NCI-H82 (cell line): ENCODE measurements at places on chromosomes 12 and 14.

GRCh38 chr12:3438401-3438800, 52.6 kb upstream of the PRMT8 start:
- DNase-seq: no peak

DNA sequence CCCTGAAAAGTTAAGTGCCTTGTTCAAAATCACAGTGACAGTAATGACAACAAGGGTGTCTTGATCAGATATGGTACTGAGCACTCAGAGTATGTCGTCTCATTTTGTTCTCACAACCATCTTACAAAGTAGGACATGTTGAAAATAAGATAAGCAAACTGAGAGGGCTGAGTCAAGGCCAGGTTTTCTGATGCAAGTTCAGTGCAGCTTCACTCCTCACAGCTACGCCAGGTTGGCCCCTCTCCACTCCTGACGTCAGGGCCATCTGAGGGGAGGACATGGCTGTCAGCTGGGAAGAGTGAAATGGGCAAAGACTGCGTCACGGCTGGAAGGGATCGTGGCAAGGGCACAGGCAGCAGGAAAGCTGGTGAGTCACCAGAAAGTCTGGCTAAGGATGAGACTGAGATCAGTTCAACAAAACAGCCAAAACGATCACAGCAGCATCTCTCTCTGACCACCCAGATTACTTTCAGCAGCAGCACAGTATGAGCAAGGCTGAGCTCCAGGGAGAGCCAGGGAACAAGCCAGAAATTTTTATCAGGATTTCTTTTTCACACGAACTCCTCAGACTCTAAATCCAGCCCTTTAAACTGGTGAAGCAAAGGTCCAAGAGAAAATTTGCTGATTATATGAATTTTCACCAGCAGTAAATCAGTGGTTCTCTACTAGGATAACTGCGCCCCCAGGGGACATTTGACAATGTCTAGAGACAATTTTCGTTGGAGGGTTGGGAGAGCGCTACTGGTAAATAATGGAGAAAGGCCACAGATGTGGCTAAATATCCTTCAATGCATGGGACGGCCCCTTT, 297.9 kb upstream of the AMIGO2 start:
- DNase-seq: no peak

DNA sequence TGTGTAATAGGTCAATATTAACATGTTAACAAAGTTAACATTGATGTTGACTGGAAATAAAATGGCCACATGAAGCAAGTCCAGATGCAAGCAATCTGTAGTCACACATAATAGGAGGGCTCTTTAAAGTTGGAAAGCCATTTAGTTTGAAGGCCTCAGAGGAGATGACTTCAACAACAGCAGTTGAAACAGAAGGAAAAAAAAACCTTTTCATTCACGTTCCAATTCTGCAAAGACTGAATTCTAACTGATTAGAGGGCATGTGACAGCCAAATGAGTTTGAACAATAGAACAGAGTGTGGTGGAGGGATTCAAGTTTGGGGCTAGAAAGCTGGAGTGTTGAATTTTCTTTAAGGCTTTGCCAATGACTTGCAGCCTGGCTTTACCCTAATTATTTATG, 41.5 kb upstream of the DAAM1 start:
- DNase-seq: no peak

GRCh38 chr12:46260124-46260912, 8.5 kb downstream of the SLC38A1 start:
- DNase-seq: no peak

- peak; percentile 91 for DNase-seq
These were observed 32.4 kb downstream of the TTC8 start for GRCh38 chr14:88856786-88857366.

DNA sequence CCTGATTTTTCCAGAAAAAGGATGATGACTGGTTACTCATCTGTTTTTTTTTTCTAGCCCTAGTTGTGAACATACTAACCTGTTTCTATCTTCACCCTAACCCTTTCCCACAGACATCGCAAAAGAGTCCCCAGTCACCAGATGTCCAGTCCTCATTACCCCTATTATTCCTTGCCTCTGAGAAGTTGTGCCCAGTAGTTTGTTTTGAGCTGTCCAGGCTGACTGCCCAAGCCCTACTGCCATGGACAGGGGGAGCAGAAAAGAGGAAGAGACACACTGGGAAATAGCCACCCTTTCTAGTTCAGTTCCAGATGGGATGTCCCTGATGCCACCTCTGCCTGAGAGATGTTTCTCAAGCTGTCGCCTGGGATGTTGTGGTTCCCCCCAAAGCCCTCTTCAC, 13.8 kb upstream of the CELA1 start:
- DNase-seq: no peak

GRCh38 chr14:80695869-80696268, 245.7 kb downstream of the CEP128 start:
- no peak for DNase-seq

DNA sequence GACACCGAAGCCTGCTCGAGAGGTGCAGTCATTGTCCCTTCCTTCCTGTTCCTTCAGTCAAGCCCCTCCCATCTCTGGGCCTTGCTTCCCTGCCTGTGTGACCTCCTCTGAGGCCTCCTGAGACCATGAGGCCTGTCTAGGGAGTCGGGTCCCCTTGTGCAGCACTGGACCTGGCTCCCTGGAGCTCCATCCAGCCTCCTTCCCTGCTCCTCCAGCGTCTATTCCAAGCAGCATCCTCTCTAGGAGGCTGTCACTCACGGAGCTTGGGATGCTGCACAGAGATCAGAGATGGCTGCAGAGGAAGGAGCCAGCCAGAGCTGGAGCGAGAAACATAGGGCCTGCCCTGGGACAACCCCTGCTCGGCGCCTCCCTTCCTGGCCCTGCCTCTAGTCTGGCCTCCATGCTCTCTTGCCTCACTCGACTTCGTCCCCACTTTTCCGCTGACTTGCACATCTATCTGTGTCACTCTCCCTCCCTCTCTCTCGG, 142.7 kb downstream of the BCL11B start:
- DNase-seq: no peak

GRCh38 chr14:89296281-89296745, 120.7 kb downstream of the FOXN3 start:
- DNase-seq: no peak

- peak; percentile 2 for DNase-seq
These were observed 384.8 kb downstream of the BMP4 start for GRCh38 chr14:53571641-53572328.

DNA sequence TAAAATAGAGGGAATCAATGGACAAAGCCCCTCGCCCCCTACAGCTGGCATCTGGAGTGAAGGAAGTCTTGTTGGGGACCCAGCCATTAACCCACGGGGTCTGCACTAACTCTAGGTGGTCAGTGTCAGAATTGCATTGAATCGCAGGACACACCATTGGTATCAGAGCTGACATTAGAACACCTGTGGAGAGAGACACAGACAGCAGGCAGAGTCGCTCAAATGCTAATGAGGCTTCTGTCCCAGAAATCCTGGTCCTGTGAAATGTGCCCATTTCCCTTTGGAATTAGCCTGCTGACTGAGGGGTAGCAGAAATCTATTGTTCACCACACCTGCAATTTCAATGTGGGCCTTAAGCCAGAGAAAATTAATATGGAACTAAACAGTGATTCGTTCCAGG, 33.0 kb downstream of the TMEM132D start:
- DNase-seq: no peak

DNA sequence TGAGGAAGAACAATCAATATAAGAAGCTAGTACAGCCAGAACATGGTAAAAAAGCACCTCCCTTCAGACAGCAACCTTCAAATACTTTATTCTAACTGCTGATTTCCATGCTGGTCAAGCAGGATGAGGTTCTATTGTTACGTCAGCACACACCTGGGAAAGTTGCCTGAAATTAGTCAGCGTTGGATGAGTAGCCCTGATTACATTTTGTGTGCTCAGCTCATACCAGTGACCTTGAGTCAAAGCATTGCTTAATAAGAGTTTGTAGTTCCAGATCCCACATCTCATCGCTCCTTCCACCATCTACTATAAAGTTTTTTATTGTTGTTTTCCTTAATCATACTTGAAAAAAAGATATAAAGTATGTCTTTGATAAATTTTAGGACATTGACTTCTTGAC, 361.5 kb downstream of the EGLN3 start:
- DNase-seq: no peak

DNA sequence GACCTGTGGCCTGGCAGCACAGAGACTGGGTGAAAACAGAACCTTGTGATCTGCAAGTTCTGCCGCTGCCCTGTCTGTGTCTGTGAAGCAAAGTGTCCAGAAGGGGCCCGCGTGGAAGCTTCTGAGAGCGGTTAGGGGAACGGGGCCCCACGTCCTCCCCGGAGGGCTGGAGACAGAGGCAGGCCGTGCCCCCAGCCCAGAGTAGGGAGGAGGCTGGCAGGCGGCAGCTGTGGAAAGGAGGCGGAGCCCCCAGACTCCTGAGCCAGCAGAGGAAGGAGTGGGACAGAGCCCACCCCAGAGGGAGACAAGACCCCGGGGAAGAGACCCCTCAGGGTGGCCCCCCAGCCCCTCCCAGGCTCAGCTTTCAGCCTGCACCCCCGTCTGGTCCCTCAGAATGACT, 49.0 kb downstream of the GALNT9 start:
- no peak for DNase-seq

- DNase-seq: no peak
These were observed 890 bp downstream of the TEP1 start for GRCh38 chr14:20412411-20412810.

GRCh38 chr14:81023095-81023710, 67.8 kb downstream of the TSHR start:
- DNase-seq: no peak

GRCh38 chr12:19066475-19067001, 63.0 kb upstream of the PLEKHA5 start:
- peak; percentile 89 for DNase-seq

DNA sequence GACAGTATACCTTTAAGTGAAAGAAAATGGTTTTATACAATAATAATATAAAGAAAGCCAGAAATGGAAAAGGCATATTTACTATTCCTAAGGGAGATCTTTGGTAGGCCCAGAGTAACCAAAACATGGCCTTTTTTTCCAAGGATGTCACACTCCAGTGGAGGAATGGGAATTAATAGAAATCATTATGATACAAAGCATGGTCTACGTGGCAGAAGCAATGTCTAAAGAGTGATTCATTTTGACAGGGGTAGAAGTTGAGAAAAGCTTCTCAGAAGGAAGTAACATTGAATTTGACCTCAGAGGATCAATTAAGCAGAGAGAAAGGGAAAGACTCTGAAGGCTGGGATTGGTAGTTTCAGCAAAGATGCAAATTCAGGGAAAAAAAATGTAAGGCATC, 208.6 kb downstream of the BTG1 start:
- DNase-seq: no peak

DNA sequence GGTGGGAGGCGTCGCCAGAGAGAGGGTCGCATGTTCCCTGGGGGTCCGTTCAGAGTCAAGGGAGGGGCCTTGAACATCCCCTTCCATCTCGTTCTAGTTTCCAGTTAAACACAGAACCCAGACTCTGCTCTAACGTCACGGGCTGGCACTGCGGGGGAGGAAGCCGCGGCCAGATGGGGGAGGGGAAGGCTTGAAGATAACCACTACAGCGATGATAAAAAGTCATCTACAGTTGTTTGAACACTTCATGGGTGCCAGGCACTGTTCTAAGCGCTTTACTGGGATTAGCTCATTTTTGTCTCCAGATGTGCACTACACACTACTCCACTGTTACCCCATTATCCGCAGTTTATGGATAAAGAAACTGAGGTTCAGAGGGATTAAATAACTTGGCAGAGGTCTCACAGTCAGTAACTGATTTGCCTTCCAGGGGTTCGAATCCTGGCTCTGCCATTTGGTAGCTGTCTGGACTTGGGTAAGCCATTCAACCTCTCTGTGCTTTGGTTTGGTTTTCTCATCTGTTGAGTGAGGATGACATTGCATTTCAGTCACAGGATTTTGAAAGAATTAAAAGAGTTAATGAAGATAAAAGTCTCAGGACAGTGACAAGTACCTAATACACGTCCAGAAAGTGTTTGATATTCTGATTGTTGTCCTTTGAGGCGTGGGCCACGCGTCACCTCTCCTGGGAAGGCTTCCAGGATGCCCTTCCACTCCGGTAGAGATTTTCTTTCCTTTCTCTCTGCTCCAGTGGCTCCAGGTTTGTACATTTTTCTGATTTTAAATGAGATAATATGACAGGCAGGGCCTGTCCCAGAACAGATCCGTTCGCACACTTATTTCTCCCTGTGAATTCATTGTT, 798 bp upstream of the RASAL1 start:
- DNase-seq: no peak

GRCh38 chr14:105748204-105748578, 221.8 kb downstream of the TMEM121 start:
- DNase-seq: no peak

GRCh38 chr14:22626590-22626989, 17.6 kb downstream of the OR6J1 start:
- DNase-seq: no peak

GRCh38 chr14:94001016-94001415, 3.9 kb downstream of the CCDC197 start:
- no peak for DNase-seq

DNA sequence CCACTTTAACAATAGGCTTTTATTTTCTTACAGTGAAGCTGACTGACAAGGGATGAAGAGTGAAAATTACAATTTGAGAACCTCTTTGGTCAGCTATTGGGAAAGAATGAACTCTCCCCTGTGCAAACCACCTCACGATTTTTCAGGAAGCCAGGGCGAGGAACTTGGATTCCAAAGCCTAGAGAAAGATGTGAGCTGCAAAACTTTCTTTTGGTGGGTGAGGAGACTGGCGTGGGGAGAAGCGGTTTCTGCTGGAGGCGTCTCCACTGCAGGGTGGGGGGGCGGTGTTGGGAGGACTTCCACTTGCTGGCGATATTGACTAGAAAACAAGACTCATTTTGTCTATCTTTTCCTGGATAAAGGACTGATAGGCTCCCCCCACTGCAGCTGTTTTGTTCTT, 59.3 kb upstream of the VRK1 start:
- no peak for DNase-seq

DNA sequence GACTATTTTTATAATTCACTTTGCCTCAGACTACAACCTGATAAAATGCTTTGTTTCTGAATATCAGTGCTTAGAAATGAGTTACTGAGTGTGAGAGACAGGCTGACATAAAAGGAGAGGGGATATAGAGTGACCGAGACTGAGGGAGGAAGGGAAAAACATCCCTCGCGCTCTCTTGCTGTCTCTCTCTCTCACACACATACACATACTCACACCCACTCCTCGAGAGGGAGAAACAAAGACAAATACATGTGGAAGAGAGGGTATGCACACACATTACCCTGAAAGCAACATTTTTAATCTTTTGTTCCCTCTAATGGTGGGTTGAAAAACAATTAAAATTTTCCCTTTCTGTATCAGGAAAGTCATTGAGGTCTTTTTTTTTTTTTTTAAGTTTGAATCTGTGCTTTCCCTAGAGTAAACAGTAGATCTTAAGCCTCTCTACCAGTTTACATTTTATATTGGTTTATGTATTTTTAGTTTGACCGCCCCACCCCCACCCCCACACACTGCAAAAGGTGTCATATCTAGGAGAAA, 45.3 kb downstream of the FRS2 start:
- DNase-seq: no peak

DNA sequence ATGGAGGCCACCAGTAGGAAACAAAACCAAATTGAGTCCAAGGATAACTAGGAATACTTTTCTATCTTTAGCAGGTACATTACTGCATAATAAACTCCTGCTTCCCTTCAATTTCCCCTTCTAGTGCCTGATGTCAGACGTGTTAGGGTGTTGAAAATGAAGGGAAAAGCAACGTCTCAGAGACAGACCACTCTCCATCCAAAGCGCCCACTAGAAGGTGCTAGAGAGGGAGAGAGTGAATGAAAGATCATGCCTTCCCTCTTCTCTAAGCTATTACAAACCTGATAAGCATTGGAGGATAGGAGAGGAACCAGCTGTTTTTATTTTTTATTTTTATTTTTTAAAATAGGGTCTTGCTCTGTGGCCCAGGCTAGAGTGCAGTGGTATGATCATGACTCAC, 64.1 kb downstream of the ZNF641 start:
- peak; percentile 46 for DNase-seq

- DNase-seq: no peak
These were observed 7.6 kb downstream of the B4GALNT1 start for GRCh38 chr12:57625261-57626032.
